ENCODE measurements at places on chromosomes 6 and 20. TPM values are rescaled to one million over a fixed set of nuclear protein-coding genes. Genes with fewer than 3 reads are reported as not detected.

DNA sequence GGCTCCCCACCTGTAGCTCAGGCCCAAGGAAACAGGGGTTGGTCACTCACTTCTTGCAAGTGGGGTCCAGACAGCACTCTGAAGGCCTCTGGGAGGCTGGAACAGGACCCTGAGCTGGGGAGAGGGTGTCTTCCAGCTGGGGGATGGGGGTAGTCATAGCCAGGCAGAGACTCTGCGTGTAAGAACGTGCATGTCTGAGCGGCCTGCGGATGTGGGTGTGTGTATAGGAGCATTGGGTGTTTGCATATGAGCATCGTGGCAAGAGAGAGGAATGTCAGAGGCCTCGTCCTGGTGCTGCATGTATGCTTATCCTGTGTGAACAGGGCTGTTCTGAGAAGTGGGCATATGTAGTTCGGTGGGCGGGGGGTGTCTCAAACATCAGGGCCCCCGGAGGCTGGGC lies 12.1 kb downstream of the BPIFB3 start:
- no peak overlapping the region for H3K27ac ChIP-seq
- H3K36me3 ChIP-seq: no peaks in the 10 kb centered on the region
- H3K27me3 ChIP-seq: no peaks in the 10 kb centered on the region

DNA sequence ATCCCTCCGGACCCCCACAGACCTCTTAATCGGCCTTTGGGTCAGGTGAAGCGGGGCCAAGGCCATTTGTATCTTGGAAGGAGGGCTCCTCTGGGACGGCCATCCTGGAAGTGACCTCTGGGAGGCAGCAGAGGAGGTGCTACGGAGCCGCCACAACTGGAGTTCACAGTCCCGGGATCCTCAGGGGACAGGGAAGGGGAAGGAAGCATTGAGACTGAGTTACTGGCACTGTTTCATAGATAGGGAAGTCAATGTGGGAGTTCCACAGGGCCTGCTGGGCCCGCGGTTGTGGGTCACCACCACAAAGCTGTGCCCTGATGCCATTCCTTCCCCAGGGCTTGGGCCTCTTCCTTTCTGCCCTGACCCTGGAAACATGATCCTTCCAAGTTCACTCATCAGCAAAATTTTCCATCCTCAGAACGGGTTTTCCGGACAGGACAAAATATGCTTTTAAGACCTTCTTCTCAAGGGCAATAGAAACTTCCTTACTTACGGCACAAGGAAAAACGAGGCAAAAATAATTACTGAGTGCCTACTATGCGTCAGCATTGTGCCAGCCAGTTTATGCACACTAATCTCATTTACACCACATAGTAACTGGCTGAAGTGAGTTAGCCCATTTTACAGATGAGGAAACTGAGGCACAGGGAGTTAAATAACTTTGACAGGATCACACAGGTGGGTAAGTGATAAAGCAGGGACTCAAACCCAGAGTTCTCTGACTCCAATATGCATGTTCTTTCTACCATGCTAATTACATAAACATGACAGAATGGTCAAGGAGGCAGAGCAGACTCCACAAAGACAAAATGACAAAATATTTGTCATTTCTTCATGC lies 143.8 kb downstream of the UNC5CL start:
- H3K27me3 ChIP-seq: no peaks in the 10 kb centered on the region
- peaks cover 29% of the 10 kb centered on the region for H3K4me1 ChIP-seq
- no peak overlapping the region for H3K4me3 ChIP-seq
- no peak for DNase-seq

DNA sequence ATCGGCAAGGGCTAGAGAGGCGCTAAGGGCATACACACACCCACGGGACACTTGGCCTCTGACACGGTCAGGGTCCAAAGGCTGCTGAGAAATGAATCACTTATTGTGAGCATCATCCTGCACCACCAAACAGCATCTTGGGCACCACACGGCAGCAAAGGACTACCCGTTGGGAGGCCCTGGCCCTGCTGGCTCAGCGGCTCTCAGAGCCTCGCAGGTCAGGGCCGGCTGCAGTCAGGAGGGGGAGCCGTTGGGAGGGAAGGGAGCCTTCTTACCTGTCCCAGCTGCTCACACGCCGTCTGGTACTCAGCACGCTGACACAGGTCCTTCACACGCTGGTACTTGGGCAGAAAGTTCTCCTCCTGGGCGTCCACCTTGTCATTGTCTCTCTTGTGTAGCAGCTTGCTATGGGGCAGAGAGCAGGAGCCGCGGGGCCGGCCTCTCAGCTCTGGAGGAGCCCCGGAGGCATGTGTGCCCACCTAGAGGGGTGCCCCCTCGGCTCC lies 109.0 kb downstream of the SULF2 start:
- no peak overlapping the region for H3K27ac ChIP-seq
- H3K36me3 ChIP-seq: no peaks in the 10 kb centered on the region
- no peak overlapping the region for H3K4me3 ChIP-seq
- no peaks in the 10 kb centered on the region for H3K27me3 ChIP-seq

DNA sequence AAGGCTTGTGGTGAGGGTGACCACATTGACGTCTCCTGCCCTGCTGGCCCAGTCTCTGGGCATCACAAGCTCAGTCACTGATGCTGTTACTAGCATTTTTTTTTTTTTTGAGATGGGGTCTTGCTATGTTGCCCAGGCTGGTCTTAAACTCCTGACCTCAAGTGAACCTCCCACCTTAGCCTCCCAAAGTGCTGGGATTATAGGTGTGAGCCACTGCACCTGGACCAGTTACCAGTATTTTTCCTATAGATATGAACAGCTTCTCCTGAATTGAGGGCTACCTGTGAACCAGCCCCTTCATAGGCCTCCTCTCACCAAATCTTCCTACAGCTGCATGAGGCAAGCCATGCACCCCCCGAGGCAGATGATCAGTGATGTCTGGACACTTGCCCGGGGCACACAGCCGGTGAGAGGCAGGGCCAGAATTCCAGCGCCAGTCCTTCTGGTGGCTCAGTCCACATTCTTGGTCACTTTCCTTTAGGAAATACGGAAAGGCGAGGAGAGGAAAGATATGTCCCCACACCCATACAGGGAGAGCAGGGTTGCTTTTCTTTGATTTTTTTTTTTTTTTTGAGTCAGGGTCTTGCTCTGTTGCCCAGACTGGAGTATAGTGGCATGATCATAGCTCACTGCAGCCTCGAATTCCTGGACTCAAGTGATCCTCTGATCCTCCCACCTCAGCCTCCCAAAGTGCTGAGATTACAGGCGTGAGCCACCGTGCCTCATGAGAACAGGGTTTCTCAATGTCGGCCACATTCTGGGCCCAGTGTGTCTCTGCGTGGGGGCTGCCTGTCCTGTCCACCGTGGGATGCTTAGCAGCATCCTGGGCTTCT lies 50.7 kb downstream of the UBE2V1 start:
- no peaks in the 10 kb centered on the region for H3K4me1 ChIP-seq
- H3K27me3 ChIP-seq: no peaks in the 10 kb centered on the region
- no peaks in the 10 kb centered on the region for H3K36me3 ChIP-seq
- DNase-seq: no peak
- no peak overlapping the region for H3K4me3 ChIP-seq

DNA sequence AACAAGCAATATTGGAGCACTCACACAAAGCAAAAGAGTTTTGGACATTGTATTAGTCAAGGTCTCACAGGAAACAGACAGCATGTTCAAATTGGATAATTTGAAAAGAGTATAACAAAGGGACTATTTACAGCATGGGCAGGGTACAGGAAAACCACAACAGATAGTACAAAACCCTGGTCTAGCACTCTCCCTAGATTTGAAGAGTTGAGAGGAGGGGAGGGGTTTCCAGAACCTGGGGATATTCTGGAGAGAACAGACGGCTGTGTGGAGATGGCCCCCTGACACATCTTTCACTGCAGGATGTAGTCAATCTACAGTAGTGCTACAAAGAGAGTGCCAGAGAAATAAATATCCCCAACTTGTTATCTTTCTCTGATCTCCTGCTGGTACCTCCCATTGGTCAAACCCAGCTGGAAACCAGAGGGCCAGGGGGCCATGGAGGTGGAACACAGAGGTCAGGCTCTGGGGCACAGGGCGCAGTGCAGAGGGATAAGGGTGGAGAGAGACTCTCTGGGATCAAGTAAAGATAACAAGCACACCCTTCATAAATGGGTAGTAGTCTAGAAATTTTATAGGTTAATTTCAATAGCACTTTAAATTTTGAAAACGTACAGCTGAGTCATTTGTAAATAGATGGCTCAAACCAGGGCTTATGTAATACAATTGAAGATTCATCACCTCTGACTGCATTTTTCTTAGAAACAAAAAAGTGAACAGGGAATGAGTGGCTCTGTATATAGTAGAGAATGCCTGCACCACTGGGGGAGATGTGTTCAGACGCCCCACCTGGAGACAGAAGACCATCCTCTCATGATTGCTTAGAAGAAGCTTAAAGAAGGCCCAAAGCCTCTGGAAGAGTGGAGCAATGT lies 25.7 kb downstream of the RCAN2 start:
- no peaks in the 10 kb centered on the region for H3K27me3 ChIP-seq
- H3K4me3 ChIP-seq: no peak overlapping the region
- H3K4me1 ChIP-seq: no peaks in the 10 kb centered on the region
- H3K36me3 ChIP-seq: no peaks in the 10 kb centered on the region
- H3K27ac ChIP-seq: no peak overlapping the region

Gene HDGFL1
- not detected for total RNA-seq
